ENCODE measurements at places on chromosomes 3 and 15.

DNA sequence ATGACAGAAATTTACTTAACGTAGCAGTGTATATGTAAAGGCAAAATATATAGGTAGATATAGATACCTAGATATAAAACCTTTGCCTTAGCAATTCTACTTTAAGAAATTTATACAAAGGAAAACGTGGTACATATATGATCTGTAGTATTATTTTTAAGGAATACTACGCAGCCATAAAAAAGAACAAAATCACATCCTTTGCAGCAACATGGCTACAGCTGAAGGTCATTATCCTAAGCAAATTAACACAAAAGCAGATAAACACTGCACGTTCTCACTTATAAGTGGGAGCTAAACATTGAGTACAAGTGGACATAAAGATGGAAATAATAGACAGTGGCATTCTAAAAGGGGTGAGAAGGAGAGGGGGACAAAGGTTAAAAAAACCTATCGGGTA, 14.8 kb upstream of the LIPC start:
- DNase-seq: no peak

DNA sequence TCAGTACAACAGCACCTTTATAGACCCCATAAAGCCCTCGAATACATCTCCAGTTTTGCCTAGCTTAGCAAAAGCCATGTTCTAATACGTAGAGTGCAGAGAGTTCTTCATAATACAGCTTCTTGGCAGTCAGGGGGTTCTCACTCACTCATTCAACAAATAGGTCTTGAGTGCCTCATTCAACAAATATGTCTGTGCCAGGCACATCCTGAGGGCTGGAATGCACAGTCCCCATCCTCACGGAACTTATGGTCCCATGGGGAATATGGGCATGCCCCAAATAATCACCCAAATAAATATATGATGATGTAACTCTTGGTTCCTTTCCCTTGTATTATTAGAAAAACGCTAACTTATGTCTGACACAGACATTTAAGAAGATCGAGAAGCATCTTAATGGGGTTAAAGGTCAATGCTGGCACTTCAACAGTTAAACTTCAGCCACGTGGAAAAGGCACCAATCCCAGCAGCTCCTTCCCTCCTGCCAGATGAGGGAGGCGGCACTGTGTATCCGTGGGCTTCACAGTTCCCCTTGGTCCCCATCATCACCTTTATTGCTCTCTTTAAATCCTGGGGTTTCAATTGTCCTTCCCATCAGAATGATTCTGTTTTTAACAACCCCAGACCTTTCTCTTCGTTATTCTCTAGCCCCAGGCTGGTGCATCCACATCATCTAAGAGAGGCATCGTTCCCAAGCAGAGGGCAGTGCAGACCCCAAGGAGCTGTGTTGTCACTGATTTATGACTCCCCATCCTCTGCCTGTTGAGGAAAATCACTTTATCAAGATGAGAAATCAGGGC, 18.9 kb upstream of the SEMA5B start:
- no peak for DNase-seq

DNA sequence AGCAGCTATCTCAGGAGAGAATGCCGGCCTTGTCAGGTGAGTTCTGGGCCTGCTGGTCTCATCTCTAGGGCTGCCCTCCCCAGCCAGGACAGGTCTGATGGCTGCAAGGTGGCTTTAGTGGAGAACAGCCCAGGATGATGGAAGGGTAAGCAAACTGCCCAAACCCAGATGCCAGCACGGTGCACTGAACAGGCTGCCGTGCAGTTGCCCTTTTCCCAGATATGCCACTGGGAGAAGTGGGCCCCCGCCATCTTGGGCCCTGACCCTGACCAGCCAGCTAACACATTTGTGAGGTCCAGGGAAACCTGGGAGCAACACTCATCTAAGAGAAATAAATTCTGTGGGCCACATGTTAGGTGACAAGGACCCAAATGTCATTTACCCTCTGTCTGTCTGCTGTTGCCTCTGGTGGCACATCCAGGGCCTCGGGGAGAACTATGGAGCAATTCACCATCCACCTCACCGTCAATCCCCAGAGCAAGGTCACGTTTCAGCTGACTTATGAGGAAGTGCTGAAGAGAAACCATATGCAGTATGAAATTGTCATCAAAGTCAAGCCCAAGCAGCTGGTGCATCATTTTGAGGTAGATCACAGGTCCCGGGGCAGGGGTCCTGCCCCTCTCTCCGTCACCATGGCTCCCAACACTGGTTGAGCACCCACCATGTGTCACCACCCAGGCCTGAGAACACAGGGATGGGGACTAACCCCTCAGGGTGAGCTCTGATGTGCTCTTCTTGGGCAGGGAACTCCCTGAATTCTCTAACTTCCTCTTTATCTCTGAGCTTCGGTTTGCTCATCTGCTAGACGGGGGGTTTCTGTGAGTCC, 1.8 kb downstream of the ITIH1 start:
- DNase-seq: peak; percentile 14

GRCh38 chr3:146839727-146840375, 234.7 kb upstream of the PLSCR5 start:
- no peak for DNase-seq

DNA sequence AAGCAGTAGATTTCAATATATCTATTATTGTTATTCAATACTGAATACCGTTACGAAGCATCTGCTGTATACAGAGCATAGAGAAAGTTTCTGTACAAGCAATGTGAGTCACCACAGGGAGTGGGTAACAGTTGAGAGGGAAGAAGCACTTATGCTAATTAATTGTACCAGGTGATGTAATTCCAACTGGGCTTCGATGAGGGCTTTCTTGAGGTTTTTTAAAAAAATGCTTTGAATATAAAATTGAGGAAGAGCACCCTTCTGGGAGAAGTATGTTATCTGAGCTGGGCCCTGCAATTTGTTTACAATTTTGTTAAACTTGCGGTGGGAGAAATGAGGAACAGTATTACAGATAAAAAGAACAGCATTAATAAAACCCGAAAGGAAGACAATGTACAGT, 197.9 kb downstream of the TPRG1 start:
- DNase-seq: no peak

DNA sequence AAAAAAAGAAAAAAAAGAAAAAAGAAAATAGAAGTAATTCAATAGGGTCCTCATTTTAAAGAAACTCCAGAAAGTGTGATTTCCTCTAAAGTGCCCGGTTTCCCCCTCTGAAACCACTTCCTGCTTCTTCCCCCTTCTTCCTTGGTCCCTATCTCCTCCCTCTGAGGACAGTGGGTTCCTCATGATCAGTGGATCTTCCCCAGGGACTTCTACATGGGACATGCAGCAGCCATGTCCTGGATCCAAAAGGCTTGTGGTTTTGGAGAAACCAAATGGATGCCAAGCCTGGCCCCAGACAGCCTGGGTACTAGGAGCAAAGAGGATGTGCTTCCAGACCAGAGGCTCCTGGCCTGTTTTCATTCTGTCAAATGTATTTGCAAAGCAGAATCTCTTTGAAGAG, 26.6 kb upstream of the SMAD6 start:
- no peak for DNase-seq

- DNase-seq: no peak
Measured at GRCh38 chr15:63463793-63464192, 40.6 kb upstream of the USP3 start.

- DNase-seq: peak; percentile 67
Measured at GRCh38 chr3:52004163-52004787, 8.6 kb upstream of the RPL29 start.

GRCh38 chr3:107367353-107367752, 9.9 kb upstream of the CCDC54 start:
- no peak for DNase-seq

- DNase-seq: no peak
Measured at GRCh38 chr3:100263583-100263982, 2.8 kb downstream of the TBC1D23 start.

DNA sequence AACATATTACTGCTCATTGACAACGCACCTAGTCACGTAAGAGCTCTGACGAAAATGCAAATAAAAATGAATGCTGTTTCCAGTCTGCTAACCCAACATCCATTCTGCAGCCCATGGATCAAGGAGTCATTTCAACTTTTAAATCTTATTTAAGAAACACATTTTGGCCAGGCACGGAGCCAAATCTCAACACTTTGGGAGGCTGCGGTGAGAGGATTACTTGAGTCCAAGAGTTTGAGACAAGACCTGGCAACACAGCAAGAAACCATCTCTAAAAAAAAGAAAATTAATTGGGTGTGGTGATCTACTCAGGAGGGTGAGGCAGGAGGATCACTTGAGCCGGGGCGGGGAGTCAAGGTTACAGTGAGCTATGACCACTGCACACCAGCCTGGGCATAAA, 22.4 kb upstream of the TM4SF19 start:
- no peak for DNase-seq

- no peak for DNase-seq
Measured at GRCh38 chr3:21847005-21847404, 96.0 kb upstream of the ZNF385D start.

- DNase-seq: no peak
Measured at GRCh38 chr15:48225771-48226170, 19.7 kb downstream of the SLC12A1 start.

DNA sequence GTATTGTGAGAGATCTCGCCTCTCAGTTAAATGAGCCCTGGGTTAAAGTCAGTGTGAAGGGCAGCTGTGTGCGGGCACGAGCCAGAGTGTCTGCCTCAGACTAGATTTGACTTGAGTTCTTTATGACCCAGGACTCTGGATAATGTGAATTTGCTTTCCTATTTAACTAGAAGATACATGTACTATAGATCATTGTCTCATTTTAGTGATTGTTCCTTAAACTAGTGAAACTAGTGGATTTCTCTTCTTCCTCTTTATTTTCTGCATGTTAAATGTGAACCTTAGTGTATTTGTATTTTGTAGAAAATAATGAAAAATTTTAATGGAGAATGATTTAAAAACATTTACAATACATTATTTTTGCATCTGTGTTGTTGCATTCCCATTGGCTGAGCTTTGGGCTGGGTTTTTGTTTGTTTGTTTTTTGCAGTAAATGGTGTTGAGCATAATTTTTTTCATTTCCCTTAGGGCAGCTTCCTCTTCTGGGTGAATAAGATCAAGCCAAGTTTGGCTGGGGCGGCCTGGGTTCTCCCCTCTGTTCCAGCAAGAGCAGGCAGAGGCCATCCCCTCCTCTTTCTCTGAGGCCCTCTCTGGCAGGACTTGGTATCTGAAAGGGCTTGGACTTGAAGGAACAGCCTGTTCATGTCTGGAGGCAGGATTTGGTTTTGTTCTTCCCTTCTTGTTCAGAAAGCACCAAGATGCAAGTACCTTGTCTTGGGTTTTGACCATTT, 15.0 kb downstream of the GCSAM start:
- DNase-seq: no peak

DNA sequence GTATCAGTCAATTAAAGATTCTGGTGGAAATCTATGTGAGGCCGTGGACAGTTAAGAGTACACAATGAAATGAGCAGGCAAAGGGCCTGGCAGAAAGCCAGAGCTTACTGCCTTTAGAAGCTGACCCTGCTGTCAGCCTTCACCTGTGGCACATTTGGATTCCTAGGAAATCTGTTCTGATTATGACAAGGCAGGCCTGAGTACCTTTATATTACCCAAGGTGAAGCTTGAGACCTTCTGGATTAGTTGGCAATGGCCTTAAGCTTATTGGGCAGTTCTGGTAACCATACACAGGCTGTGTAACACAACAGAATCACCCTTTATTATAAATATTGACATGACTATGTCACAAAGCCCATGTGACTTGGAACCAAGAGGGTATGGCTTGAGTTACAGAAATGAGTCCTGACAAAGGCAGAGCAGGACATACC, 43.2 kb downstream of the NBEAL2 start:
- DNase-seq: no peak

GRCh38 chr15:61301701-61302100, 72.6 kb upstream of the RORA start:
- no peak for DNase-seq

DNA sequence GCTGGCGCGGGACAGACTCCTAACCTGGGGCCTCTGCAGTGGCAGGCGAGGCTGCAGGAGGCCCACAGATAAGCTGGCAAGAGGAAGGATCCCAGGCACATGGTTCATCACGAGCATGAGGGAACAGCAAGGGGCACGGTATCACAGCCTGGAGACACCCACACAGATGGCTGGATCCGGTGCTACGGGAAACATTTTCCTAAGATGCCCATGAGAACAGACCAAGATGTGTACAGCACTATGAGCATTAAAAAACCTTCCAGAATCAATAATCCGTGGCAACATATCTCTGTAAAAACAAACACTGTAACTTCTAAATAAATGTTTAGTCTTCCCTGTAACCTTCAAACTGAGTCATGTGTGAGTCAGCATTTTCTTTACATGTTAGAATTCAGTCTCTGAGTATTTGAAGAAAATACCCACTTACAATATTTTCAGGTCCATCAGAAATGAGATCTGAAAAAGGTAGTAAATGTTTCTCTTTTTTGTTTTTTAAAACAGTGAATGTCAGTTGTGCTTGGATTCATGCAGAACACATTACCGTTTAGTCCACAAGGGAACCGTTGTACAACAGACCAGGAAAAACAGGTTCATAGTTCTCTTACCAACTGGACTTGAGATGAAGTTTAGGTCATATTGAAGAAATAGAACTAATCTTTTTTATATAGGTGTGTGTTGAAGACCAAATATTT, 75.9 kb downstream of the BOC start:
- DNase-seq: no peak

DNA sequence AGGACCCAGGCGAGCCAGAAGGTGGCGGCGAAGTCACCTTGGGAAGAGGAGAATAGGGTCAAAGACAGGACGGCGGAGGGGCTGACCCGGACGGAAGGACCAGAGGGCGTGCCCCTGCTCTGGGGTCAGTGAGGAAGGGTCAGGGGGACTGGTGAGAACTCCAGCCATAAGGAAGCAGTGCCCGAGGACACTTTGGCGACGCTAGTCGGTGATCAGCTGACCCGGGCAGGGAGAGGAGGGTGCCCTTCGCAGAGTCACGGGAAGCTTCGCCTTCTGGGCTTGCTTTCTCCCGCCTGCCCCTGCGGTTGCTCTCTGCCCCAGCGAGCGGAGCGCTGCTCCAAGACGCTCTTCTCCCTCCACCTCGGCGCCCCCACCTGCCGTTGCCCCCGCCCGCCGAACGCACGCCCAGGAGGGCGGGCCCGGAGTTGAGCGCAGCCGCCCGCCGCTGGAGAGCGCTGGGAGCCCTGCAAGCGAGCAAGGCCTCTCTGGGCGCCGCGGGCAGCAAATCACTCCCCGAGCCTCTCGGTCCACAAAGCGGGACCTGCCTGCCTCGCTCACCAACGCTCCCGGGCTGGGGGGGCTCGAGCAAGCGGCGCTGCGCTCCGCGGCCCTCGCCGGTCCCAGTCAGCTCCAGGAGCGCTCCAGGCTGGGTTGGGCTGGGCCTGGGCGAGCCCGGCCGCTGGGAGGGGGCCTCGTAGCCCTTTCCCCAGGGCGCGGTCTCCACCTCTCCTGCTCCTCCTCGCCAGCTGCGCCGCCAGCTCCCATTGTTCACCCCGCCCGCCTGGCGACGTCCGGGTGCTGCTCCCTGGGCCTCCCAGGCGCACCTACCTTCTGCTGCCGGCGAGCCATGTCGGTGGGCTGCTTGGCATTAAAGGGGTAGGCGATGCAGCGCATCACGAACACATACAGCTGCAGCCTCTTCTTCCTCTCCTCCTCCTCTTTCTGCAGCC, 1.2 kb downstream of the CADPS start:
- DNase-seq: no peak

- DNase-seq: no peak
Measured at GRCh38 chr3:47485812-47486211, 10.1 kb upstream of the SCAP start.

GRCh38 chr3:1330107-1330506, 237.3 kb downstream of the CNTN6 start:
- DNase-seq: no peak

All from thymus (tissue), 14 donors.